Effector CD8-positive, alpha-beta T cell (primary cell): ENCODE measurements at places on chromosomes 7 and 10.

- DNase-seq, result no peak
Measured at GRCh38 chr10:80552151-80552646, 14.5 kb downstream of the SH2D4B start.

DNA sequence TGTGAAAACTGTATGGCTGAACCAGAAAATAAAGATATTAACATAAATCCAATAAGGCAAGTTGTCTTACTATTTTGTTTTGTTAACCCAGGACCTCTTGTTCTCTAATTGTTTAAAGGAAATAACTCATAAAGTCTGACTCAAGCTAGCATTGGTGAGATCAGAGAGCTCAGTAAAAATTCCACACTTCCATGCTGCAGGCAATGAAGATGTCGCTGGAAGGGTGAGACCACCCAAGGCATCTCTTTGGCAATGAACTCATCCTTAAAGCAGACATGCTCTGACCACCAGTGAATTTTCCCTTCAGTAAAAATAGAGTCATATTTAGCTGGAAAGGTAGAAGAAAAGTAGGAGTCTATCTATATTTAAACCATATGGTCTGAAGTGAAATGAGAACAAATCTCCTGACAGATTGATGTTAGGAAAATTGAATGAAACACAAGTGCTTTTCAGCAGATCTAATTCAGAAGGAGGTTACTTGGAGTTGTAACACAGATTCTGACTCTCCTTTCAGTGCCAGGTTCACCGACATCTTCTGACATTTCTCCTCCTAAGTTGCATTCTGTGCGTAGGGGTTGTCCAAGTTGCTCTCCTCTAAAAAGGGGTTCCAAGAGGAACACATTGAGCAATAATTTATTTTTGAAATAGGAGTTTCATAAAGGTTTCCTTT is 32.8 kb upstream of the VIPR2 start:
- no peak for DNase-seq

DNA sequence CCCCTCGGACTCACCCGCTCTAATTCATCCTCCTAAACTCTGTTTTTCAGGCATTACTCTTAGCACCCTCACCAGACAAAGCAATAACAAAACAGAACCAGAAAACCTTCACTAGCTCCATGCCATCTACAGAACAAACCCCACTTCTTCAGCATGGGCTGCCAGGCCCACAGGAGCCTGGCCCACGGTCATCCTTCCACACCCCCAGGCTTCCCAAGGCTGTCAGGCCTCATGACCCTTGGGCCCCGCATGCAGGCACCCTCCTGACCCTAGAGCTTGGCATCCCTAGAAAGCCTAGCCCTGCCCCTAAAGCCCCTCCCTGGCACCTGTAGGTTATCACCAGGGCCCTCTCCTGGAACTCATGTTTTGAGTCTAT is 59.6 kb downstream of the PRKAG2 start:
- no peak for DNase-seq

- no peak for DNase-seq
Measured at GRCh38 chr10:60816628-60817397, 38.5 kb downstream of the CDK1 start.

DNA sequence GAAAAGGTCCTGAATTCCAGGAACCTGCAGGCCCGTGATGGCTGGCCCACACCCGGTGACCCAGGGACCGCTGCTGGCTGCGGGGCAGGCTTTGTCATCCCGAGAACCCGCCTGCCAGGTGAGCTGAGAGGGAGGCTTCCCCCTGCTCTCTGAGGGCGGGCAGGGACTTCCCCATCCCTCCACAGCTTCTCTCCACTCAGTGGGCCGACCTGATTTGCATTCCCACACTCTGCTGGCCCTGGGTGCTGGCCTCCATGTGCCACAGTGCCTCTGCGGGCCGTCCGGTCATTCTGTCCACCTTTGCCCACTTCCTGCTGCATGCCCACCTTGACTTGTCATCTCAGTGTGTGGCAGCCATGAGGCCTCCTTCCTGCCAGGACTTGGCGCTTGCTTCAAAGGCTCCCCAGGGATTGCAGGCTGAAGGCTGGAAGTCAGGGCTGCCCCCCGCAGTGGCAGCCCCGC is 35.3 kb downstream of the PALD1 start:
- DNase-seq, result no peak

DNA sequence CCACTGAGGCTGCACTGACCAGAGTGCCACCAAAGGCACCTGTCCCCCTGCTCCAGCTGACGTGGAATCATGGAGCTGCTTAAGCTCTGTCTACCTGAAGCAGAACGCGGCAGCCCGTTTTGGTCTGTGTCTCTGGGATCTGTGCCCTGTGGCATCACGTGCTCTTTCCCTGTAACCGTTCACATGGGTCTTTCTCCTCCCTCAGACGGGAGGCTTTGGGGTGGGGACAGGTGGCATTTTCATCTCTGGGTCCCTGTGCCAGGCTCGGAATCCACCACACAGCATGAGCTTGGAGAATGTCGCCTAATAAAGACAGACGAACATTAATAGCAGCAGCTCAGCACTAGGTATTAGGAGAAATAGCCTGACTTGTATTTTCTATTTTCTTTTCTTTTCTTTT is 1.6 kb upstream of the ADAP1 start:
- DNase-seq, result no peak

- DNase-seq, result no peak
Measured at GRCh38 chr7:83640731-83641537, 8.0 kb downstream of the SEMA3E start.

DNA sequence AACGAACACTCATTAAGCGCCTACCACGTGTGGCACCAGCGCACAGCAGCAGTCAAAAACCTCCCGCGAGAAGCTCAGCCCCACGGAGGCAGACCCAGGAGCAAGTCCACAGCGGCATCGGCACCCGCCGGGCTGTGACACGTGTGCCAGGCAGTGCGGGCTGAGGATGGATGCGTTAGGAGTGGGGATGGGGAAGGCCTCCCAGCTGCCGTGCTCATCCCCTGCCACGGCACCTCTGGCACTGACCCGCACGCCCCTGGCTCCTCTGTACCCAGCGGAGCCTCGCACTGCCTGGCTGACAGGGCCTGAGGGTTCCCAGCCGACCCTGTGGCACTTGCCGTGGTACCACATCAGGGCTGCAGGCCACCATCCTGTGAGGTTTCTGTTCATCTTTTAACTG is 16.8 kb downstream of the CFAP46 start:
- no peak for DNase-seq

- DNase-seq, result no peak
Measured at GRCh38 chr10:57218382-57218781, 857.3 kb upstream of the ZWINT start.

DNA sequence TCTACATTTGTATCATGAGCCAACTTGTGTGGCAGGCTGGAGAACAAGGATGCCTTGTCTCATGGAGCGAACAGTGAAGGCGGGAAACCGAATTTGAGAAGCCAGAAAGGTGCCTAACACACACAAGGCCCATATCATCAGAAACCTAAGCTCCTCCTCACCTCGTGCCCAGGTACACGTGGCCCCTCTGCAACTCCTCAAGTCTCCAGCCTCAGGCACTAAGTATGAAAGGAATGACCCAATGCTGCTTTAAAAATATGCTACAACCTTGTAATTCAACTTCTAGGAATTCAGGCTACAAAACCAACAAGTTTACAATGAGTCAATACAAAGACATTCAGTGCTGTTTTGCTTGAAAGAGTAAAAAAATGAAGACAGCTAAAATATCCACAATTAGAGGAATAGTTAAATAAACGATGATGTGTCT is 95.7 kb downstream of the CDK6 start:
- DNase-seq, result no peak
